Kidney (tissue), 22 donors: ENCODE measurements at places on chromosomes 4 and X.

DNA sequence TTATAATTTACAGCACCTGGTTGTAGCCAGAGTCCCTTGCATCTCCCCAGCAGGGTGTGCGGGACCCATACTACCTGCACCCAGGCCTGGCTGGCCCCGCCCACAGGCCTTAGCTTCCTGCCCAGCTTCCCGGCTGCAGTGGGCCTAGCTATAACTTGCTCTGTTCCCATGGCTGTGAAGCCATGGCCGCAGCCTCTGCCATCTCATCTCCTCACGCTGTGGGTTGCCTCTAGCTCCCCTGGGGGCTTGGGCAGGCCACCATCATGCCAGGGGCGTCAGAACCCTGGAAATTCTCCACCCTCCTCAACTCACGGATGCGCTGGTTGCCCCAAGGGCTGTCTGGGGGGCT is 26.1 kb upstream of the SORBS2 start:
- DNase-seq = no peak

DNA sequence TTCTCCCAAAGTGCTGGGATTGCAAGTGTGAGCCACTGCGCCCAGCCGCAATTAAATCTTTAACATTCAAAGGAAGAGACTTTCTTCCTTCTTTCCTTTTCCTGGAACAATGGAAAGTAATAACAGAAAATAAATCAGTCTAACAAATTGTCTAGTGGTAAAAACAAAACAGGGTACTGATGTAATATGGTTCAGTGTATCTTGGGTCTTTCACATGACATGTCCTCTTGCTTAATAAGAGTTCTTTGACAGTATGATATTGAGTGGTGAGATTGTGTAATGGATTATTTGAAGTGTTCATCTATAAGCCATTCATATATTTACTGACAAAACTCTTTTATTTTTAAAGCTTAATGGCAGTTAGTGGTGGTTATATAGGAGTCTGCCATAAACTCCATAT is 256.6 kb downstream of the SPRY1 start:
- no peak for DNase-seq

DNA sequence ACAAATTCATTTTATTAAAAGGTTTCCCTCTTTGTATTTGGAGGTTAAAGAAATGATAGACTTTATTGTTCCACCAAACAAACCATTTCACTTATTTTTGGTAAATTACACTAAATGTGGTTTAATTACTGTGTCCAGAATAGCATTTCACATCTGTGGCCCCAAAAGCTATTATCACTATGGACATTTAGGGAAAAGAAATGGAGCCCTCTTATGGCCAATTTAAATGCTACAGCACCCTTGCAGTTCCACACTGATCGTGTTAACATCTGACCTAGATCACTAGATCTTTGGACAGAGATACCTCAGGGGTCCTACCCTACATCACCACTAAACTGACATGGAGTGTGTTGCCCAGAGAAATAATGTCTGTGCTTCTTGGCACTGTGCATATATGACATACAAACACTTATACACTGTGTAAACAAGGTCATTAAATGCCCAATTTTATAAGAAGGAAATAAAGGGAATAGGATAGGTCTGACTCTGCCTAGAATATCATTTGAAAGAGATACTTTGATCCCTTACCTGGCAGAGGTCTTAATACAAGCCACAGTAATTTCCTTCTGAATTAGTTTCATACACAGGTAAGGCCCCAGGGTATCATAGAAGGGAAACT is 163.9 kb downstream of the KDR start:
- peak; percentile 55 for DNase-seq

DNA sequence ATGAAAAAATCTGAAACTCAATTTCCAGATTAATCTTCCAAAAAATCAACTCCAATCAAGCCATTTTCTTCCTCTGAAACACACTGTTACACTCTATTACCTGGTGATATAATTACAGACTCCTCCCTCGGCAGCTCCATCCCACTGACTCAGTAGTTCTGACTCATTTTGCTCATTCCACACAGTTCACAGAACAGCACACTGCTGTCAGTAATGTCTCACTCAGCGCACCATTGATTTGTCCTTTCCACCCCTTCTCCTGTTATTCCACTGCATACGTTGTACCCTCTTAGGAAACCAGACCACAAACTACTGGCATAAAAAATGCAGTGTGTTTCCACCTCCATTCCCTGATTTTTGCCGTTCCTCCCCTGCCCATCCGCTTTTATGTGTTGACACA is 212.7 kb downstream of the SLIT2 start:
- DNase-seq = no peak

DNA sequence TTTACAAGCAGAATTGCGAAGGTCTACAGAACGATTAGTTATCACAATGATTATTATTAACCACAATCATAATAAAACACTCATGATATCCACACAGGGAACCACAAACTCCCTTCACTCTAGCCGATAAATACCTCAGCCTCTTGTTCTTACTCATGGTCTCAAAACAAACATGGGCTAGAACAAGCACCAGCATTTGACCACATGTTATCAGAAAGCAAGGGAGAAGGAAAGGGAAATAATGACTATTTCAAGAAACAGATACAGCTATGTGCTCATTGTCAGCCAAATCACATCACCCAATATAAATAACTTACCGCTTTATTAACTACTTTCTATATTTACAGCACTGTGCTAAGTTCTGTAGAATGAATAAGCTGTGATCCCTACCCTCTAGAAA is 663.2 kb upstream of the HTR2C start:
- DNase-seq = no peak
